ENCODE measurements at places on chromosomes 3 and 15. TPM values are rescaled to one million over a fixed set of nuclear protein-coding genes. Genes with fewer than 3 reads are reported as not detected.

The CCR9 gene
- 7.4 TPM for total RNA-seq

The PPM1L gene
- total RNA-seq: 3.0 TPM

The TEX9 gene
- total RNA-seq: 1.6 TPM

The HRH1 gene
- not detected for total RNA-seq

The CORO2B gene
- total RNA-seq: not detected

The C3orf70 gene
- total RNA-seq: not detected

The RFT1 gene
- total RNA-seq: 10.2 TPM

The CHRM5 gene
- total RNA-seq: not detected

The GPR149 gene
- not detected for total RNA-seq

- H3K4me1 ChIP-seq: no peaks in the 10 kb centered on the region
- H3K36me3 ChIP-seq: no peaks in the 10 kb centered on the region
- H3K4me3 ChIP-seq: no peak overlapping the region
- H3K27me3 ChIP-seq: no peaks in the 10 kb centered on the region
Observed at GRCh38 chr3:174776123-174776522, 83.0 kb upstream of the NAALADL2 start.

- H3K4me3 ChIP-seq: peak overlapping the region; percentile 53
- no peaks in the 10 kb centered on the region for H3K27me3 ChIP-seq
- H3K4me1 ChIP-seq: peaks cover 40% of the 10 kb centered on the region
- H3K27ac ChIP-seq: no peak overlapping the region
- H3K36me3 ChIP-seq: no peaks in the 10 kb centered on the region
- DNase-seq: no peak
Observed at GRCh38 chr3:39180183-39180545, 12.2 kb downstream of the XIRP1 start.

- no peak overlapping the region for H3K4me3 ChIP-seq
- H3K27me3 ChIP-seq: no peaks in the 10 kb centered on the region
- peaks cover 15% of the 10 kb centered on the region for H3K4me1 ChIP-seq
- no peak for DNase-seq
Observed at GRCh38 chr15:51750186-51750585, 1.2 kb upstream of the TMOD2 start.

- no peaks in the 10 kb centered on the region for H3K27me3 ChIP-seq
- DNase-seq: no peak
- no peak overlapping the region for H3K4me3 ChIP-seq
- no peaks in the 10 kb centered on the region for H3K36me3 ChIP-seq
- no peaks in the 10 kb centered on the region for H3K4me1 ChIP-seq
Observed at GRCh38 chr3:124264346-124264745, 272.4 kb upstream of the ROPN1 start.

GRCh38 chr3:174002543-174002942 lies 605.0 kb downstream of the NLGN1 start:
- H3K27ac ChIP-seq: no peak overlapping the region
- no peak for DNase-seq
- no peak overlapping the region for H3K4me3 ChIP-seq
- no peaks in the 10 kb centered on the region for H3K4me1 ChIP-seq
- no peaks in the 10 kb centered on the region for H3K36me3 ChIP-seq

DNA sequence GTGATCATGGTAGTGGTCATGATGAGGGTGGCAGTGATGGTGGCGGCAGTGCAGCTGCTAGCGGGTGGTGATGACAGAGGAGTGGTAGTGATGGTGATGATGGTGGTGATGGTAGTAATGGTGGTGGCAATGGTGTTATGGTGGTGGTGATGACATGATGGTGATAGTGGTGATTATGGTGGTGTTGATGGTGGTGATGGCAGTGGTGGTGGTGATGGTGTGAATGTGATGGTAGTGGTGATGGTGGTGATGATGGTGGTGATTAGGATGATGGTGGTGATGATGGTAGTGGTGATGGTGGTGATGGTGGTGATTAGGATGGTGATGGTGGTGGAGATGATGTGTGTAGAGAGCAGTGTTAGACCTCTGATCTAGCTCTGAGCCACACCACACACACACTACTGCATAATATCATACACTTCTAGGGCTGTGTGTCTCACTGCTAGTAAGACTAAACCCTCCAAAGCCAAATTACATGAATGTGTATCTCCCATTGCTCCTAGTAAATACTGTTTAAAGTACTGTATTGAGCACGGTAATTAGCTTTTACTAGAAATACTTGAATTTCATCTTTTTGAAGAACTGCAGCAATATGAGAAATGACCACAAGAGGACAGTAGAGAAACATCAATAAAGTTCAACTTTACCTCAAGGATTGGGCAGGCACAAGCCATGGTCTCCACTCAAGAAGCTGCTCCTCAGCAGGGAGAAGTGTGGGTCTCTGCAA lies 28.8 kb downstream of the TMED3 start:
- no peaks in the 10 kb centered on the region for H3K4me1 ChIP-seq
- H3K4me3 ChIP-seq: no peak overlapping the region
- H3K27ac ChIP-seq: no peak overlapping the region
- DNase-seq: no peak
- no peaks in the 10 kb centered on the region for H3K36me3 ChIP-seq
- no peaks in the 10 kb centered on the region for H3K27me3 ChIP-seq

DNA sequence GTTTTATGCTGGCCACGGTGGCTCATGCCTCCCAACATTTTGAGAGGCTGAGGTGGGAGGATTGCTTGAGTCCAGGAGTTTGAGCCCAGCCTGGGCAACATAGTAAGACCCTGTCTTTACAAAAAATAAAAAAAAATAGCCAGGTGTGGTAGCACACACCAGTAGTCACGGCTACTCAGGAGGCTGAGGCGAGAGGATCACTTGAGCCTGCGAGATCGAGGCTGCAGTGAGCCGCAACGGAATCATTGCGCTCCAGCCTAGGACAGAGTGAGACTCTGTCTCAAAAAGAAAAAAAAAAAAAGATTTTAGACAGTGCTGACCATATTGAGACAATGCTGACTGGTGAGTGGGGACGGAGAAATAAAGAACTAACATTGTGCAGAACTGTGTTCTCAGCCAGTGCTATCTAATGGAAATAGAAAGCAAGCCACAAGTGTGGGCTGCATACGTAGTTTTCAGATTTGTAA lies 67.2 kb downstream of the ST6GAL1 start:
- no peak for DNase-seq
- H3K4me1 ChIP-seq: peaks cover 26% of the 10 kb centered on the region
- H3K27ac ChIP-seq: no peak overlapping the region
- no peak overlapping the region for H3K4me3 ChIP-seq
- no peaks in the 10 kb centered on the region for H3K27me3 ChIP-seq
- H3K36me3 ChIP-seq: peaks cover 37% of the 10 kb centered on the region

GRCh38 chr3:72597756-72598195 lies 250.5 kb downstream of the SHQ1 start:
- no peak overlapping the region for H3K27ac ChIP-seq
- no peaks in the 10 kb centered on the region for H3K36me3 ChIP-seq
- no peaks in the 10 kb centered on the region for H3K4me1 ChIP-seq
- H3K4me3 ChIP-seq: no peak overlapping the region

- no peak overlapping the region for H3K4me3 ChIP-seq
- DNase-seq: no peak
- H3K36me3 ChIP-seq: peaks cover 7% of the 10 kb centered on the region
- no peak overlapping the region for H3K27ac ChIP-seq
- H3K27me3 ChIP-seq: no peaks in the 10 kb centered on the region
Observed at GRCh38 chr3:43699864-43700263, 9.1 kb downstream of the ABHD5 start.

DNA sequence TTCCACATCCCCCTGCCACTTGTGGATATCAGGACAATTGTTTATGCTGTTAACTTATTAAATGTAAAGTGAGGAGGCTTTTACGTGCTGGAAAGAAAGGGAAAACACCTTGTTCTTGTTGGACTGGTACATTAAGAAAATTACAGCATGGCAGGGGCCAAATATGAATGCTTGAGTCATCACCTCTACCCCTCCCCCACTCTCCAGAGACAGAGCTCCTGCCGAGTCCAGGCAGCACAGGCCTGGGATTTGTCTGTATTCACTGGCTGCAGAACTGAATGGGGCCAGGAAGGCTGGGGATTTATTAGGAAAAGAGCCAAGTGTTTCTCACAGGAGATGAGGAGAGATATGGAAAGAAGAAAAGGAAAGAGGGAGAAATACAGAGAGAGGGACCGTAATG lies 308.9 kb downstream of the EPHB1 start:
- no peaks in the 10 kb centered on the region for H3K36me3 ChIP-seq
- no peaks in the 10 kb centered on the region for H3K4me1 ChIP-seq
- no peaks in the 10 kb centered on the region for H3K27me3 ChIP-seq
- no peak overlapping the region for H3K4me3 ChIP-seq

GRCh38 chr3:187274977-187275338 lies 16.6 kb downstream of the MASP1 start:
- no peak for DNase-seq
- H3K4me1 ChIP-seq: no peaks in the 10 kb centered on the region
- no peaks in the 10 kb centered on the region for H3K36me3 ChIP-seq
- no peak overlapping the region for H3K4me3 ChIP-seq
- H3K27me3 ChIP-seq: no peaks in the 10 kb centered on the region

- no peak for DNase-seq
- H3K36me3 ChIP-seq: no peaks in the 10 kb centered on the region
- no peaks in the 10 kb centered on the region for H3K4me1 ChIP-seq
- peaks cover 24% of the 10 kb centered on the region for H3K27me3 ChIP-seq
Observed at GRCh38 chr3:100695696-100696095, 13.6 kb upstream of the TFG start.

DNA sequence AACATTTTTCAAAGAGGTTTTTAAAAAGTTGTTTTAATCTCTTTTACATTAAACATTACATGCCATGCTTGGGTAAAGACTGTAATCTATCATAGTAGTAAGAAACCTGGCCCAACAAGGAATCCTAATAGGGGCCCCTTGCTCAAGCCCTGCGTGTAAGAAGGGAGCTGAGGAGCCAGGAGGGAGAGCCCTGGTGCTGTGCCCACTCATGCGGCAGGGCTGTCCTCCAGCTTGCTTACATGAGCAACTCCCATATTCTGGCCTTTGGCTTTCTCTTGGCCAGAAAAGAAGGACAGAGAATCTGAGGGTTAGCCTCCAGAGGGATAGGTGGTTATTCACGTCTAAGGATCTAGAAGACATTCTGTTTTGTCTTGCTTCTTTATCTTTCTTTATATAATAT lies 49.8 kb downstream of the KBTBD12 start:
- no peaks in the 10 kb centered on the region for H3K36me3 ChIP-seq
- H3K4me1 ChIP-seq: no peaks in the 10 kb centered on the region
- H3K27me3 ChIP-seq: peaks cover 7% of the 10 kb centered on the region
- H3K27ac ChIP-seq: no peak overlapping the region
- H3K4me3 ChIP-seq: no peak overlapping the region
- DNase-seq: no peak

- H3K36me3 ChIP-seq: no peaks in the 10 kb centered on the region
- H3K4me3 ChIP-seq: no peak overlapping the region
- H3K27ac ChIP-seq: no peak overlapping the region
- no peak for DNase-seq
- H3K27me3 ChIP-seq: peaks cover 41% of the 10 kb centered on the region
Observed at GRCh38 chr15:29826908-29827820, 4.9 kb upstream of the TJP1 start.

DNA sequence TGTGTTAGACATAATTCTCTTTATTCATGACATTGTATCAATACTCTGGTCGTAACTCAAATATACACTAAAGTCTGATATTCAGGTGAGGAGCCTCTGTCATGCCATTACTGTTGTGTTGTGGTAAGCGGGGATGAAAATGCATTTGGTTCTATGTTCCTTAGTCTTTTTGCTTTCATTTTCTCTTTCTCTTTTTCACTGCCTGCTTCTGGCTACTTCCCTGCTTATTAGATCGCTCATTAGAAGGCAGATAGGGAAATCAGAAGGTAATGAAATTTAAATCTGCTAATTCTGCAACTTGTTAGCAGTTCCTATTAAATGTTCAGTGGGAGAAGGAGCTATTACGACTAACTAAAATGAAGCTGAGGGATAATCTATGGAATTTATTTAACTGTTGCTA lies 345.0 kb downstream of the GRM7 start:
- H3K27ac ChIP-seq: no peak overlapping the region
- H3K36me3 ChIP-seq: no peaks in the 10 kb centered on the region
- no peaks in the 10 kb centered on the region for H3K4me1 ChIP-seq
- H3K4me3 ChIP-seq: no peak overlapping the region
- H3K27me3 ChIP-seq: no peaks in the 10 kb centered on the region
- DNase-seq: no peak

- H3K4me3 ChIP-seq: no peak overlapping the region
- no peak overlapping the region for H3K27ac ChIP-seq
- no peaks in the 10 kb centered on the region for H3K36me3 ChIP-seq
- no peaks in the 10 kb centered on the region for H3K27me3 ChIP-seq
- H3K4me1 ChIP-seq: no peaks in the 10 kb centered on the region
Observed at GRCh38 chr3:166071-166470, 30.5 kb upstream of the CHL1 start.

Data from CD4-positive, alpha-beta T cell (primary cell).